ENCODE measurements at places on chromosomes 13 and 19.

GRCh38 chr19:588093-588740, 1.5 kb upstream of the HCN2 start:
- DNase-seq: peak; percentile 33

GRCh38 chr13:55234311-55234710, 1906.4 kb upstream of the PRR20A start:
- DNase-seq: no peak

DNA sequence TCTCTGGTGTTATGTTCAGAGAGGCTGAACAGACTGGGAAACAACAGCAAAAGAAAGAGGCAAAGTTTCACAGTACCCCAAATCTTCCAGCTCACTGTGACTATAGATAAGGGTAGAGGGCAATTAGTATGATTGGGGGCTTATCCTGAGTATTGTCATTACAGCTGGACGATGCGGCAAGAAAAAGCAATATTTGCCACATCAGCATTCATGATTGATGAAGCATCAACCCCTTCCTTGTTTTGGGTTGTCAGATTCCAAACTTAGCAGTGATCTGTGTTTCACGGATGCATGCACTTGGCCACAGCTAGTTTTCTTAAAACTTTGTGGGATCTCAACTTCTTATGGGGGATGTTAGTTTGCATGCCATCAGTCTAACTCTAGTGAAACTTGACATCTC, 348.8 kb upstream of the SLITRK5 start:
- no peak for DNase-seq

GRCh38 chr13:53220038-53220437, 191.4 kb downstream of the OLFM4 start:
- DNase-seq: no peak

DNA sequence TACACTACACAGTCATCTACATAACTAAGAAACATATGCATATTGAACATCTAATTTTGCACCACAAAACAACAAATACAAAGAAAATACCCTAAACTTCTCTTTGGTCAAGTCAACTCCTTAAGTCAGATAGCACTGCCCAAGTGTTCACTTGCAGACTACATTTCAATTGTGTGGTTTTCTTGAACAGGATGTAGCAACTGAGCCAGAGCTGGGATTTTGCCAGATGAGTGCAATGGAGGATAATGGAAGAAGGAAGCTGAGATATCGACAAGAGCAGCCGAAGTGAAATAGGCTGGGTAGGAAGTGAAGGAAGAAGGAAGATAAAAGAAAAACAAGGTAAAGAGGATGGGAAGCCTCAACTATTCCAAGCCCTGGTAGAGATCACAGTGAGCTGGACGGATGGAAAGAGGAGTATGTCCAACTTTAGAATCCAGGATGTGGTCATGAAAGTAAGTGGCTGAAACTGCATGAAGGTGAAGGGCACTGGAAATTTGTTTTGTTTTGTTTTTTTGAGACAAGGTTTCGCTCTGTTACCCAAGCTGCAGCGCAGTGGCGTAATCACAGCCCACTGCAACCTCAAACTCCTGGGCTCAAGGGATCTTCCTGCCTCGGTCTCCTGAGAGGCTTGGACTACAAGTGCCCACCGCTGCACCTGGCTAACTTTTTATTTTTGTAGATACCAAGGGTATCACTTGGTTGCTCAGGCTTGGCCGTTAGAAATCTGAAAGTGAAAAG, 15.0 kb downstream of the NUFIP1 start:
- DNase-seq: peak; percentile 26

DNA sequence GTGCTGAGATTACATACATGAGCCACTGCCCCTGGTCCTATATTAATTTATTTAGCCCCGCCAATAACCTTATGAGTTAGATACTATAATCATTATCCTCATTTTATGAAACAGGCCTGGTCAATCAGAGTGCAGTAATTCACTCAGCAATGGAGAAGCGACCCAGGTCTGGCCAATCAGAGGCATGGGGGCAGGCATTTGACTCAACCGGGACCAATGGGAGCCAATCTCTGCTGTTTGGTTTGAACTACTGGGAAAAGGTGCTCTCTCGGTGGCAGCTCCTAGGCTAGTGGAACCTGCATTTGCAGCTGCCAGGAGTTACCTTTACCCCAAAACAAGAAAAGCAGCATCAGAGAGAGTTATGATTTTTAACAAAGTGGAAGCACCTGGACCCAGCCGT, 6.6 kb downstream of the SIRT2 start:
- no peak for DNase-seq

DNA sequence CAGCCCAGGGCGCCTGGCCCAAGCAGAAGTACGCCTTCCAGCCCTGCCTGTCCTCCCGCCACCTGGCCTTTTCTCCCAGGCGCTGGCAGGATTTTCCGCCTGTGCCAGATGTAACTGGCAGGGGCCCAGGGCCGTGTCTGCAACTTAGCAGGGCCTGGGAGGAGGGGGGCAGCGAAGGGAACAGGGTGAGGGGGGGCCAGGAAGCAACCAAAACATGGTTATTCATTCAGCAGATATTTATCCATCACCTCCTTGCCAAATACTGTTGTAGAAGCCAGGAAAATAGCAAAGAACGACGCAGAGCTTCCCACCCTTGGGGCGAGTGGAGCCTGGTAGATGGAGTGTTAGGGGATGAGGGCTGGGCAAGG, 5.6 kb downstream of the TLE6 start:
- DNase-seq: no peak

- peak; percentile 78 for DNase-seq
Observed at GRCh38 chr19:19531951-19532805, 3.5 kb downstream of the YJEFN3 start.

DNA sequence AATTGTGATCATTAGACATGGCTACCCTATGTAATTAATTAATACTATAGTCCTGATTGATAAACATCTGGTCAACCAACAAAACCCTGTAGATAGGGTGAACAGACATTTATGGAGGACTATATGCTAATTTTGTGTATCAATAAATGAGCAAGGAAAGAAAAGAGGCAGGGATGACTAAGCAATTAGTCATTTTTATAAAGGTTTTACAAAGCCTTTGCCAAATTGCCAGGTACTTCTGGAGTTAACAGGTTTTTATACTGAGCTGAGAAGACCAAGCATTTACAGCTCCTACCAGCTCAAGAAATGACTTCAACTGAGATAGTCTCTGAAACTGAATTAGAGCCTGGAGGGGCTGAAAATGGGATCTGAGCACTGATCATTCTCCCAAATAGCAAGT, 186.8 kb upstream of the PRR20A start:
- DNase-seq: no peak

- DNase-seq: no peak
Observed at GRCh38 chr13:95982144-95982543, 71.1 kb downstream of the UGGT2 start.

DNA sequence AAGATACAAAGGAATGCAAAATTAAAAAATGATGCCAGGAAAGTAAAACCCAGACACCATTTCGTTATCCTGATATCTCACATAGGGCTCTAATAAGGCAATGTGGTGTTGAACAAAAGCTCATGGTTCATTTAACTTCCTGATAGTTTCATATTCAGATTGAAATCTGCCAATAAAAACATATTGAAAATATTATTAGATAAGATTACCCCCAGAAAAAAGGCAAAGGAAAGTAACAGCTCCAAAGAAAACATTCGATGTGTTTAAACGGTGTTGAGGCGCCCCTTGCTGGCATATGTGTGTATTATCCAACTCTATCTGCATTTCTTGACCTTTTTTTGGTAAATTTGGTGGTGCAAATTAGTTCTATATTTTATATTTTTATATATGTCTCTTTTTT, 75.9 kb downstream of the ESD start:
- peak; percentile 33 for DNase-seq

- DNase-seq: peak; percentile 14
Observed at GRCh38 chr13:29935309-29935981, 85.0 kb upstream of the UBL3 start.

DNA sequence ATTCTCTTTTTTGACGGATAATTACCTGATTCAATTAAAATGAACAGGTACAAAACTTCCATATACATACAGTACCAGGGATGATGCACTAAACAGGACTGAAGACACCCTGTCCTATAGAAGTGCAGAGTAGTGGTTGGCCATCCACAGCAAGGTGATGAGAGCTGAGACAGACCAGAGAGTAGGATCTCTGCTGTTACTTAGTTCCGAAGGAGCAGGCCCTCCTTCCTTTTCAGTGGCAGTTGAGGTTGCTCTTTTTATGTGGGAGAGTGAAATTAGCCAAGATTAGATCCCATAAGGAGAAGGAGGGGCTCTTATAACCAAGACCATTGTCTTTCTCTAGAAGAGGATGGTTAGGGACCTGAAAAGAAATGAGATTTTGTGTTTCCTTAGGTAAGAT, 4.0 kb downstream of the PDS5B start:
- DNase-seq: no peak

- no peak for DNase-seq
Observed at GRCh38 chr13:40439928-40440327, 226.5 kb downstream of the FOXO1 start.

- DNase-seq: peak; percentile 63
Observed at GRCh38 chr19:29714953-29715700, at the start of gene C19orf12. Gene C19orf12, minus strand, starts transcription at chr19:29715261. Its CDS starts 6,848 bp downstream, at chr19:29708413.

DNA sequence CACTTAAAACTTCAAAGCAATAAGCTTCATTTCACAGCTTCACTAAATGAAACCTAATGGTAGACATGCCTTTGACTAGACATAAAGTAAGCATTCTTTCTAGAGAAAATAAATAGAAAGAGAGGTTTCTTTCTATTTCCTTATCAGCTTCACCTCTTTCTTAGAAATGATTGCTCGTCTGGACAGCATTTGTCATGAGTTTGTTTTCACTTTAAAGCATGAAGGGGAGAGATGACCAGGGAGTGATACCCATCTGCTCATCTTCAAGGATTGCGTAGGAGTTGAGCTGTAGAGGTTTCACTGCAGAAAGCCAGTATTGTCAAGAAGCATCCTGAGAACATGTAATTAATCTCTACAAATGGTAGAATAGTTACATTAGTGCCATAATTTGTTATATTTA, 61.3 kb downstream of the COL4A2 start:
- DNase-seq: no peak

DNA sequence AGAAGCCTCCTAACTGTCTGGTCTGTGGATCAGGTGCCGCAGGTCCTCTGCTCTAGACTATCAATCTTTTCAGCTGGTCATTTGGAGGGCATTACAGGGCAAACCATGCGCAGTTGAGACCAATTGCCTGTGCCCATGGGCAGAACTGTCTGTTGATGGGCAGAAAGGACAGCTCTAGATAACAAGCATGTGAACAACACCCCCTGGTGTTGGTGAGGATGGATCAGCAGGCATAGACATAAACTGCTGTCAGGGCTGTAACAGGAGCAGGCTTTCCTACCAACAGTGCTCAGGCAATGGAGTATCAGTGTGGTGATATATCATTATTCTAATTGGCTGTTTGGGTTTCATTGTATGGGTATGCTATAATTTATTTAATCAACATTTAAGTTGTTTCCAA, 104.7 kb upstream of the KL start:
- no peak for DNase-seq

GRCh38 chr13:96824140-96824539, 170.1 kb downstream of the OXGR1 start:
- no peak for DNase-seq

Data from naive B cell (primary cell).